Posterior vena cava (tissue), 2 donors: ENCODE measurements at places on chromosomes 6 and 20.

DNA sequence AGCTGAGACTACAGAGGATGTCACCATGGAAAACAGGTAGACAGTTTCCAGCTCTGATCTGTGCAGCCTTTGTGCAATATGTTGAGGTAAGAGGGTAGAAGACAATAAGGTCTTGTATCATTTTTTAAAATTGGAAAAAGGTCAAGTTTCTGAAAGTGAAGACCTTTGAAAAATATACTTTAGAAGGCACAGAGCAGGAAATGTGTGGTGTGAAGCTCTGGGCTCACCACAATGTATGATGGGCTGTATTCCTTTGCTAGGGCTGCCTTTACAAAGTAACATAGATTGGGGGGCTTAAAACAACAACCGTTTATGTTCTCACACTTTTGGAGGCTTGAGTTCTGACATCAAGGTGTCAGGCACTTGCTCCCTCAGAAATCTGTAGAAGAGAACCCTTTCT lies 514.3 kb upstream of the JARID2 start:
- no peak for DNase-seq

- no peak for DNase-seq
Observed at GRCh38 chr6:160027931-160028330, 59.0 kb downstream of the IGF2R start.

GRCh38 chr6:141452354-141452686 lies 680.4 kb upstream of the GJE1 start:
- DNase-seq = no peak

DNA sequence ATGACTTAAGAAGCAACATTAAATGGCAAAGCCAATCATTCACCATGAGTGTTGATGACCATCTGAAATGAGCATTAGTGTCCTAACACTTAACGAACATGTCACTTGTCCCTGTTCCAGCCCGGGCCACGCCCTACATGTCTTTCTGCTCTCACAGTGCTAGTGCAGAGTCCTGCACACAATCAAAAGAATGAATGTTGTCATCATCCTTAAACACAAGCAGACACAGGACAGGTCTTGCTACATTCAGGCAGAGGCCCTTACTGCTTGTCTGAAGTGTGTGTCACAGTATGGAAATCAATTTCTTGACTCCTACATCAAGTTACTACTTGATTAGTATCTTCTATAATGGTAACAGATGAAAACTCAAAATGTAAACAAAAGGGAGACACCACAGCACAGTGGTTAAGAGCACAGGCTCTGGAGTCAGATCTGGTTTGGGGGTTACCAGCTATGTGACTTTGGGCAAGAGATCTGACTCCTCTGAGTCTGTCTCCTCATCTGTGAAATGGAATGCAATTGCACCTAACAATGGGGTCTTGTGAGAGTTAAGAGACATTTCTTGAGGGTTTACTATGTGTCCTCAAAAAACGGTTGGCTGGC lies 17.4 kb downstream of the UBE2V1 start:
- DNase-seq = no peak

DNA sequence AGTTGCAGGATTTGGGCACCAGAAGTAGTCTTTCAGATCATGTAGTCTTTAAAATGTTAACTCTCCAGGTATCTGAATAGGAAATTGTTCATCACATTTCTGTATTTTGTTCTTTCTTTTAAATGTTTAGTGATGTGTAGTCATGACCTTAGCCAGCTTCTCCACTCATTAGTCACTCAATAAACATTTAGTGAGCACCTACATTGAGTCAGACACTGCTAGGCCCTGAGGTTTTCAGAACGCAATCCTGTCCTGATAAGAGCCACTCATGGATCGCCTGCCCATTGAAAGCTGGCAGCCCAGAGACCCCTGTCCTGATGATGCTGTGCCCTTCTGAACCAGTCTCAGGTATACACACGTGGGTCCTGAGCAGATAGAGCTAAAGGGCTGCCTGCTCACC lies 163.4 kb upstream of the HEY2 start:
- DNase-seq = no peak

- DNase-seq = no peak
Observed at GRCh38 chr20:62117362-62117646, 5.0 kb upstream of the LSM14B start.

GRCh38 chr20:20788308-20788707 lies 75.9 kb upstream of the RALGAPA2 start:
- DNase-seq = no peak

DNA sequence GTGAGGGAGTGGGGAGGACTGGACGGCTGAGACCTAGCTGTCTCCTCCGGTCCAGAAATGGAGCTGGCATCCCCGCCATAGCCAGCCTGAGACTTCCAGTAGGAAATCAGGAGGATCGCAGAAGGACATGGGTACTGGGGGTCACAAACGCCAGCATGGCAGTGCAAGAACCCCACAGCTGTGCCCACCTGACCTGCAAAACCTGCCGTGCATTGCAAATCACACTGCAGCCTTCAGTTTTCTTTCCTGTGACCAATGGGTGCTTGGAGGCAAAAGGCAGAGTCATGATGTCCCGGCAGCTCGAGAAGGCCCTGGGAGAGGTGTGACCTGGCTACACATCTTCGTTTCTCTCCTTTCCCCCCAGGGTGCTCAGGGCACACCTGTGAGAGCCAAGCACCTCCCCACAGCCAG lies 23.3 kb upstream of the PHACTR3 start:
- peak; percentile 70 for DNase-seq

- DNase-seq = no peak
Observed at GRCh38 chr6:110310861-110311446, 47.2 kb downstream of the METTL24 start.

- DNase-seq = peak; percentile 71
Observed at GRCh38 chr20:63316502-63316921, 23.5 kb downstream of the COL20A1 start.
